ENCODE measurements at places on chromosomes 3 and 15.
A peak's percentile ranks its signal among the peaks of the same experiment; 100 is the strongest.

DNA sequence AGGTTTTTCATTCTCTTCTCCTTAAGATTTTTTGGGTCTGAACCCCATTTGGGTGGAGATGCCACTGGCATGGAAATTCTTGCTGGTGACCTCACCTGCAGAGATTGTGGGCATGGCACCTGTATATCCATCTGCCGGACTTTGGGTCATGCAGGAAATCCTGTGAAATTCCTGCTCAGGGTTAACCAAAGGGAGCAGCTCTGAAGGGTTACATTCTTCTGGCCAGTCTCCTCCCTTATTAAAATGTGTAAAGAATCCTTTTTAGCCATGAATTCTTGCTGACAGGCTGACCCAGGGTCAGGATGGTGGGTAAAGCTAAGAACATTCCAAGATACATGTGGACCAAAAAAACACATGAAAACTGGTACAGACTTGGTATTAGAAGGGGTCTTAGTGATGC is 27.4 kb downstream of the ARHGEF26 start:
- no peak for DNase-seq
- no peaks in the 10 kb centered on the region for H3K27me3 ChIP-seq
- H3K4me1 ChIP-seq: no peaks in the 10 kb centered on the region
- no peaks in the 10 kb centered on the region for H3K36me3 ChIP-seq

DNA sequence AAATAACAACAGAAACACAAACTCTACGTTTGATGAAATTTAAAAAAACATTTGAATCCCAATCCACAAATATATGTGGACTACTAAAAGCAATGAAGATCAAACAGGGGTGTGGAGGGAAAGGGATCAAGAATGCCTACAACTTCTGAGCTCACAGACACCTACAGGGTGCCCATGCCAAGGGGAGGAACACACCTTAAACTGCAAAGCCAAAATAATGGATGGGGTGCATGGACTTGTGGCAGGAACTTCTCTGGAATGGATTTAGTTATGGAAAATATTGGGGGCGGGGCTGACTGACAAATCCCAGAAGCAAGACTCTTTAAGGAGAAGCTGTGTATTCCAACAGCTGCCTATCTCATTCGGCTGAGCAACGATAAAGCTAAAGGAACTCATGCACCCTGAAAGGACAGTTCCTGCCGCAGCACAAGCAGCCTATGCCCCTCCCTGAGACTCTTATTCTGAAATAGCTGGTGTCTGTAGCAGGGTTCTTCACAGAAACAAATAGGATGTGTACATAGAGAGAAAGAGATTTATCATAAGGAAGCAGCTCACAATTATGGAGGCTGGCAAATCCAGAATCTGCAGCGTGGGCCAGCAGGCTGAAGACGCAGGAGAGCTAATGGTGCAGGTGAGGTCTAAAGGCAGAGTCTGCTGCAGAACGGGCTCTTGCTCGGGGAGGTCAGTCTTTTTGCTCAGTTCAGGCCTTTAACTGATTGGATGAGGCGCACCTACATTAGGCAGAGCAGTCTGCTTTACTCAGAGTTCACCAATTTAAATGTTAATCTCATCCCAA is 24.5 kb upstream of the PLA2G4D start:
- no peaks in the 10 kb centered on the region for H3K36me3 ChIP-seq
- no peaks in the 10 kb centered on the region for H3K27me3 ChIP-seq
- H3K4me1 ChIP-seq: peaks cover 10% of the 10 kb centered on the region
- DNase-seq: no peak

- DNase-seq: no peak
- H3K36me3 ChIP-seq: no peaks in the 10 kb centered on the region
- H3K4me3 ChIP-seq: no peak overlapping the region
Measured at GRCh38 chr15:90654233-90655136, 62.7 kb upstream of the BLM start.

GRCh38 chr15:64856429-64857145 is 14.9 kb downstream of the PLEKHO2 start:
- H3K27ac ChIP-seq: peak overlapping the region; percentile 85
- H3K4me3 ChIP-seq: no peak overlapping the region
- no peak for DNase-seq
- no peaks in the 10 kb centered on the region for H3K27me3 ChIP-seq

DNA sequence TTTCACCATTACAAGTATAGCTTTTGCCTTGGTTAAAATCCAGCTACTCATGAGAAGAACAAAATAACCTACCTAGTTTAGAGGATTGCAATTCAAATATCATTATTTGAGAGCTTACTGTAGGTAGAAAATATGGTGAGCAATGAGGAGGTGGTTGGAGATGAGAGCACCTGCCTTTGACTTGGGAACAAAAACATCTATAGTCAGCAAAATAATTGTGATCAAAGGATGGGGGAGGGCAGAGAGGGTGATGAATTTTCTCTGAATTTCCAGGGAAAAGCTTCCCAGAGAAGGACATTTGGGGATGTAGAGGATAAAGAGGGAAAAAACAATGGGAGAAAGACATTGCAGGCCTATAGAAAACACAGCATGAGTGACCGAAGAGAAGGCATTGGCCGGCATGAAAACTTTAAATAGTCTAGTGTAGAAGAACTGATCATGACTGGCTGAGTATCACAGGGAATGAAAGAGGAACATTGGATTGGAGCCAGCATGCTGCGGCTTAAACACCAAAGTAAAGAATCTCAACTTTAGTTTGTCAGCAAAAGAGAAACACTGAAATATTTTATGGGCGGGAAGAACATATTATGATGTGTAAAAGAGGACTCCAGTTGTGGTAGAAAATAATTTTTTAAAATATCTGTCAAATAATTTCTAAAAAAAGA is 581.3 kb downstream of the UNC13C start:
- no peaks in the 10 kb centered on the region for H3K27me3 ChIP-seq
- H3K27ac ChIP-seq: no peak overlapping the region
- H3K36me3 ChIP-seq: no peaks in the 10 kb centered on the region

DNA sequence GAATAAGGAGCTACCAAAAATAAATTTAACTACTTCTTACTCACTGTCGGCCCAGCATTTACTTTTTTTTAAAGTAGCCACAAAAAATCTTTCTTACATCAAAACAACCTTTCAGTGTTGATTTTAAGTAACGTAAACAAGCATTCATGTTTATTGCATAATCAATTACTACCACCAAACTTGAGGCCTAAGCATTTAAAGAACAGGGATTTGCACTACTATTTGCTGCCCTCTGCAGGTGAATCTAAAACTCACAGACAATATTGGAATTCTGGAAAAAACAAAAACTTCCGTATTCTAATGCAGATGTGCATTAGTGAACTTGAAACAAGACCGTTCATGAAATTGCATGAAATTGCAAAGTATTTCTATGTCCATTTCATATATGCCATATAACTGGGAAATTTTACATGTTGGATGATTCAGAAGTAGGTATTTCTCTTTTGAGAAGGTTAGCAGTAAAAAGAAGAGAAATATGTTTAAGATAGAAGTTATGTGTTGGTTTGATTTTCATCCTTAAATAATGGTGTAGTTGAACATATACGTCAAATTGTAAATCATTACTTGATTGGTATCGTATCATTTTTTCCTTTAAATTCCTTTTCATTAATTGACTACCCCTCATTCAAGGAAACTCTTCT is 55.6 kb downstream of the CGGBP1 start:
- H3K4me1 ChIP-seq: no peaks in the 10 kb centered on the region
- H3K36me3 ChIP-seq: no peaks in the 10 kb centered on the region
- DNase-seq: no peak
- H3K4me3 ChIP-seq: no peak overlapping the region

- H3K27me3 ChIP-seq: no peaks in the 10 kb centered on the region
- H3K36me3 ChIP-seq: no peaks in the 10 kb centered on the region
- no peak for DNase-seq
- H3K4me3 ChIP-seq: no peak overlapping the region
Measured at GRCh38 chr3:29721789-29722188, 440.9 kb downstream of the RBMS3 start.

- no peak overlapping the region for H3K27ac ChIP-seq
- H3K4me1 ChIP-seq: no peaks in the 10 kb centered on the region
- H3K27me3 ChIP-seq: no peaks in the 10 kb centered on the region
- no peak overlapping the region for H3K4me3 ChIP-seq
Measured at GRCh38 chr3:182947888-182948287, 32.5 kb downstream of the DCUN1D1 start.

- H3K4me1 ChIP-seq: no peaks in the 10 kb centered on the region
- H3K27ac ChIP-seq: no peak overlapping the region
- H3K36me3 ChIP-seq: no peaks in the 10 kb centered on the region
- no peaks in the 10 kb centered on the region for H3K27me3 ChIP-seq
- H3K4me3 ChIP-seq: no peak overlapping the region
Measured at GRCh38 chr15:95121191-95121590, 889.8 kb downstream of the MCTP2 start.

GRCh38 chr3:37149257-37149656 is 25.1 kb downstream of the LRRFIP2 start:
- no peak for DNase-seq
- H3K4me1 ChIP-seq: peaks cover 28% of the 10 kb centered on the region
- H3K27me3 ChIP-seq: no peaks in the 10 kb centered on the region
- peaks cover 5% of the 10 kb centered on the region for H3K36me3 ChIP-seq

DNA sequence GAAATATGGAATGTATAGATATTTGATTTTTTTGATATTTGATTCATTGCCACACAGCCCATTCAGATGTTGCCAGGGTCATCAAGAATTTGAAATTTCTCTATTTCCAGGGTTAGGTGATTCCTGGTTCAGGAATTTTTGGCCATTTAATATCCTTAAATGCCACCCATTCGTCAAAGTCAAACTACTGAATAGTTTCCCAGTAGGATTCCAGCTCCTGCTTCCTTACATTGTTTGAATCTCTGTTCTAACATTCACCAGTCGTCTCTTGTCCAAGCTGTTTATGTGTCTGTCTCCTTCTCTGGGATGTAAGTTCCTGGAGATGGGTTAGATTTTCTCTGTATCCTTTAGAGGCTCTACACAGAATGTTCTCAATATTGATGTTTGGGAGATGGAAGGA is 124.9 kb upstream of the TLE3 start:
- H3K27ac ChIP-seq: no peak overlapping the region
- no peaks in the 10 kb centered on the region for H3K27me3 ChIP-seq
- DNase-seq: no peak
- no peak overlapping the region for H3K4me3 ChIP-seq

DNA sequence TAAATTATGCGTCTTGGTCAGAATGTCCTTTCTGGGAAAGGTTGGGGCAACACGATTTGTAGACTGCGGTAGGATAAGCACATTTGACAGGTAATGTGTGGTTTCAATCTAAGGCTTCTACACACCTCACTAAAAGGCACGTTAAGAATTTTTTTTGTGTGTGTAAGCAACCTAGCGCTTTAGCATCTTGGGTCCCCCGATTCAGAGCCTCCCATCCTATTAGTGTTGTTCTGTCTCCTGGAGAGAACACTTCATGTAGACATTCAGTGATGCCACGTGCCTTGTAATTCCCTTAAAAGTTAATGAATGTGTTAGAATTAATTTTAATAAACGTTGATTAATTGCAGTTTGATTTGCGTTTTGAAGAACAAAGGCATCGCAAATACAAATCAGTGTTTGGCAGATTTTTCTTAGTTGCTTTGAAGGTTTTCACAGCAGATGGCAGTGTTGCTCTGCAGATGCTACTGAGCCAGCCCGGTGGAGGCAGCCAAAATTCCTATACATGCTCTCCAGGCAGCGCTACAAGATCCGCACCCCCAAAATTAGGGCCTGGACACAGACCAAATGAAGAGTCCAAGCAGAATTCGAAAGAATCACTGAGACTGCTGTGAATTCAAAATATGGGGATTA is 63.5 kb downstream of the OTOL1 start:
- H3K4me3 ChIP-seq: no peak overlapping the region
- no peak for DNase-seq
- H3K4me1 ChIP-seq: no peaks in the 10 kb centered on the region

DNA sequence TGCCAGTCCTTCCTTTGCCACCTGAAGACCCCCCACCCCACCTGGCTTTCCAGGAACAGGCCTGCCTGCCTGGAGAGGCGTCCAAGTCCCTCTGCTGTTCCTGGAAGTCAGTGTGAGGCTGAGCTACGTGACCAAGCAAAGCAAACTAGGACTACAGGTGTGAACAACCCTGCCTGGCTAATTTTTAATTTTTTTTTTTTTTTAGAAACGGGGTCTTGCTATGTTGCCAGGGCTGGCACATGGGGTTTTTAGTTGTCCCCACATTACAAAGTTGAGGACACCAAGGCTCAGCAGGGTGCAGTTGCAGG is 17.4 kb downstream of the HEMK1 start:
- no peak for DNase-seq
- H3K36me3 ChIP-seq: no peaks in the 10 kb centered on the region
- peaks cover 12% of the 10 kb centered on the region for H3K4me1 ChIP-seq
- no peak overlapping the region for H3K4me3 ChIP-seq
- H3K27ac ChIP-seq: no peak overlapping the region

GRCh38 chr3:7025581-7026300 is 164.8 kb downstream of the GRM7 start:
- H3K36me3 ChIP-seq: no peaks in the 10 kb centered on the region
- no peak overlapping the region for H3K4me3 ChIP-seq
- H3K4me1 ChIP-seq: no peaks in the 10 kb centered on the region
- DNase-seq: no peak

DNA sequence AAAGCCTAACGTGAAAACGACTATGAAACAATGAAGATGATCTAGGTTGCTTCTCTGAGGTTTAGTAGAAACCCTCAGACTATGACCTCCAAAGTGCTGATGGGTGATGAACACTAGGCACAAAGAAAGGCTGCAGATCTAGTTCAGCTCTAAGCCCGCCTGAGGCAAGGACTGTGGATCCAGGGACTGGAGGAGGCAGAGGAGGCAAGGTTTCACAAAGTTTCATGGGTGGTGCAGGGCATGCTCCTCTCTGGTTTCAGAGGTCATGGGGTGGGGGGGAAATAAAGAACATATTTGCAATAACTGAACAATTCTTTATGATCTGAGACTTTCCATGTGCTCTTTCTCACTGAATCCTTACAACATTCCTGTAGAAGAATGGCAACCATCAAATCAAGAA is 679.2 kb downstream of the NTRK3 start:
- H3K27me3 ChIP-seq: no peaks in the 10 kb centered on the region
- no peak for DNase-seq
- no peak overlapping the region for H3K27ac ChIP-seq
- no peaks in the 10 kb centered on the region for H3K4me1 ChIP-seq

DNA sequence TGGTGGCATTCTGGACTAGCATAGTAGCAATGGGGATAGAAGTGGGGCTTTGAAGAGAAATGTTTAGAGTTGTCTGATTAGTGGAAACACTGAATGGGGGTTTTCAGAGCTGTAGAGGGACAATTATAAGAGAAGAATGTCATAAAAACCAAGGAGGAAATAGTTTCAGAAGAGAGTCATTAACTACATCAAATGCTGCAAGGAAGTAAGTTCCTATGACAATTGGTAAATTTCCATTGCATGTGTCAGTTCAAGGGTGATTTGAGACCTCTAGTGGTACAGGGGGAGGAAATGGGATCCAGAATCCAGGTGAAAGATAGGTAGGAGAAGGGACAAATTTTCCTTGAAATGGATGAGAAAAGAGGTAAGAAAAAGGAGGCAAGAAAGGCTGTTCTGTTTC is 68.3 kb upstream of the TBC1D5 start:
- no peaks in the 10 kb centered on the region for H3K27me3 ChIP-seq
- DNase-seq: no peak

DNA sequence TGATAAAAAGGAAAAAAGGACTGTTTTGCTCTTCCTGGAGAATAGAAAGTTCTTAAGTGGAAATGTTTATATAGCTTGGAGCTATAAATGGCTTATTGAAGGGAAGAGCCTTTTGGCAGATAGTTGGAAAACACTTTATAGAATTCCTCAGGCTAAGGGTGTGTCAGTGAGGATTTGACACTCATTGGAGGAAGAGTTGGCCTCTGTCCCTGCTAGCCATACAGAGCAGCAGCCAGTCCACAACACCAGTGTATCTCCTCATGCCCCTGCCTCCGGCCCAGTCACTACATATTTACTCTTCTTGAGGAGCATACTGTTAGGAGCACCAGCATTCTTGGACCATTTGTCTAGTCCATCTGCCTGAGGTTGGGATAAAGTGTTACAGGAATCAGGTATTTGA is 36.2 kb downstream of the KLHL18 start:
- H3K4me1 ChIP-seq: peaks cover 20% of the 10 kb centered on the region
- H3K27ac ChIP-seq: peak overlapping the region; percentile 3
- no peak for DNase-seq
- no peaks in the 10 kb centered on the region for H3K27me3 ChIP-seq
